ENCODE measurements at places on chromosomes 5 and 9.

DNA sequence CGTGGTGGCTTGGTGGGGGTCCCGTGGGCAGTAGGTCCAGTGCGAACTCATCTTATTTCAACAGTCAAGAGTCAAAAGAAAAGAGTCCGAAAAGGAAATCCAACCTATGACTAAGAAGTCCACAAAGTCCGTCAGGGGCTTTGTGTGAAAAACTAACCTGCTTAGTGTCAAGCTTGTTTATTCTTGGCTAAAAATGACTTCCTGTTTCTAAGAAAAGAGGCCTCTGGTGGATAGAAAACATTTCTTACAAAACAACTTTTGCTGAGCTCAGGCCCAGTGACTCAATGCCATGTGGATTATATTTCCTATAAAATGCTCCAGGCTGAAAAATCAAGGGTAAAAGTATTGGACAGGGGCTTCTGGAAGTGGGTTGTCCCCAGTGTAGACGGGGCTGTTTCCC lies 105.9 kb downstream of the GADD45G start:
- no peak for DNase-seq

GRCh38 chr9:122220673-122221182 lies 8.0 kb downstream of the LHX6 start:
- DNase-seq: no peak

GRCh38 chr5:143274952-143275351 lies 128.5 kb downstream of the NR3C1 start:
- DNase-seq: no peak

- no peak for DNase-seq
Observed at GRCh38 chr5:1651971-1652872, 128.5 kb upstream of the LPCAT1 start.

- no peak for DNase-seq
Observed at GRCh38 chr5:95471487-95471886, 80.3 kb downstream of the FAM81B start.

- DNase-seq: no peak
Observed at GRCh38 chr5:157997991-157998504, 139.1 kb upstream of the CLINT1 start.

- peak; percentile 37 for DNase-seq
Observed at GRCh38 chr9:38622288-38622674, 1.9 kb upstream of the ANKRD18A start.

DNA sequence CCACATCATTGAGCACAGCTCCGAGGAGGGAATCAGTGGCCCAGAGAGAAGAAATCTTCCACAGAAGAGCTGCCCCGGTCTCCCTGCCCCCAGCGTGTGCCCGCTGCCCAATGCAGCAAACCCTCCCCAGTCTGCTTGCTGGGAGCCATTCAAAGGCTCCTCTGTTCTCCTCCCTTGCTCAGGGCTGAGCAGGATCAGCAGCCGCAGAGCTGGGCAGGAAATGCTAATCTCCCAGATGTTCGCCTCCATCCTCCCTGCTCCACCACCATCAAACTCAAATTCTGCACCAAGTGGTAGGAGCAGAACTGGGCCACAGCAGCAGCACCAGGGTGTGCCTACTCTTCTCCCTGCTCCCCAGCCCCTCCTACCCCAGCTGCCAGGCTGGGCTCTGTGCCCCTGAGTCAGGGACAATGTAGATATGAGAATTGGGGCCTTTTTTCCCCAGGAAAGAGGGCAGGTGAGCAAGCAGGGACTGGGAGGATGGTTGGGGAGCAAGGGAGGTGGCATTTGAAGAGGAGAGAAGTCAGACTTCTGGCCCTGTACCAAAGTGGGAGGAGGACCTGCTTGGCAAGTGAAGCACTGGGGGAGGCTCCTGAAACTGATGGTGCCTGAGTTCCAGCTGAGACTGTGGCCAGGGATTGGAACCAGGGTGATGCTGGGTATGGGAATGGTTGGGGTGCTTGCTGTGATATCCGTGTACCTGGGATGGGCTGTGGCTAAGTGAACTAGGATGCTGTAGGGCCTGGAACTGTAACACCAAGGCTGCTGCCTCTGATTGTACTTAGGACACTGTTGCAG lies 1.9 kb upstream of the PCDH1 start:
- DNase-seq: no peak

DNA sequence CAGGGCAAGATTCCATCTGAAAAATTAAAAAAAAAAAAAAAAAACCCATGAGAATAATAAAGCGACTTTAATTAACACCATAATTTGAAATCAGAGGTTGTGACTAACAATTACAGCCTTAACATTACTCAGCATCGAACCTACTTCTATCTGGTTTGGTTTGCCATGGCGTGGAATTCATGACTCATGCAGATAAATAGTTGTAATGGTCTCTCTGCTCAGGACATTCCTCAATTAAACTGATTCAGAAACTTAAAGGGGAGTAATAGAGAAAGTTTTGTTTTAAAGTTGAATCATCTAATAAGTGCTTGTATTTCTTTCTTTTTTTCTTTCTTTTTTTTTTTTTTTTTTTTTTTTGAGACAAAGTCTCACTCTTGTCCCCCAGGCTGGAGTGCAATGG lies 135.5 kb downstream of the SPATA31D1 start:
- no peak for DNase-seq

- DNase-seq: no peak
Observed at GRCh38 chr9:81543695-81544094, 145.7 kb downstream of the TLE1 start.

DNA sequence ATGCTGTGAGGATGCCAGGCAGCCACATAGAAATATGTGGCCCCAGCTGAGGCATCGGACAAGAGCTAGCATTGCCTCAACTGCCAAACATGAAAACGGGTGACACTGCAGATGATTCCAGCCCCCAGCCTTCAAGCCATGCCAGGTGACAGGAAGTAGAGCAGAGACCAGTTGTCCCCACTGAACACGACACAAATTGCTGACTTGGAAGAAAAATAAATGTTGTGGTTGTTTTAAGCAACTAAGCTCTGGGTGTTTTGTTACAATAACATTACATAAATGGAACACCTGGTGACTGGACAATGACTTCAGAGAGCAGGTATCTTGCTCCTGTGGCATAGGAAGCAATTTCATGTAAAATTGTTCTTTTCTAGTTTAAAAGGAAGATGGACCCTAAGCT lies 154.2 kb downstream of the KIF4B start:
- DNase-seq: no peak

GRCh38 chr5:117691081-117691870 lies 1116.7 kb upstream of the SEMA6A start:
- no peak for DNase-seq

DNA sequence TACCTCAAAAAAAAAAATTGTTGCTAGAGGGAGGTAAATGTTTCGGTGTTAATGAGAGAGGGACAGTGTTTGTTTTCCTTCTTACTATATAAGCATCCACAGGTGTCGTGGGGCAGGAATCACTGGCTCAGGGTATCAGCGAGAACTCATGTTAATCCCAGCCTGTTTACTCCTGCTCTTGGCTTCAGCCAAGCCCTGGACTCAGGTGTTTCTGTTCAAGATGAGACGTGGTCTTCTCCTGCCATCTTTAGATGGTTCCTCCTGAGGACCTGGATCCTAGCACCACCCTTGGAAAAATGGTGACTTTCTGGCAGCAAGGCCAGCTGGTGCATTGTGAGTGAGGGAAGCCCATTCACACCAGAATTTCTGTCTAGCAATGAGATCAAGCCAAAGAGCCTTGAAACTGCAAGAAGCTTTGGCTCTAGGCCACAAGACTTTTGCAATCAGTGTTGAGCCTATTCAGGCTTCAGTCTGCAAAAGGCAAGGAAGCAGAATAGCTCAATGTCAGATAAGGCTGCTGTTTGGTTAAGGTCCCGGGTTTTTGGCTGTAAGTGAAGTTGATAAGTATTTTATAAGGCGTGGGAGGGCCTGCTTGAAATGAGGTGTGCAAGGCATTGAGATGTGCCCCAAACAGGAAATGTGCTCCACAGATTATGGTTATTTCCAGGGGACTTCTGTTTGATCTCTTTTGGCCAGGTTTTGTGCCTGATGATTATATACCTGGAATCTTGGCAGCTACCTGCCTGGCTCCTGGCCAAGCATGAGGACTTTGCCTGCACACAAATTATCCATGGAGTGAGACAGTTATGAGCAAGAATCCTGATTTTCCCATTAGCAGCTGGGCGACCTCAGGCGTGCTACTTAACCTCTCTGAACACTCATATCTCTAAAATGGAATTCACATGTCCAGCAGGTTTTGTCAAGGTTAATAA lies 99.8 kb downstream of the TENT4A start:
- DNase-seq: no peak

- no peak for DNase-seq
Observed at GRCh38 chr9:37187713-37188439, 67.5 kb downstream of the ZCCHC7 start.

DNA sequence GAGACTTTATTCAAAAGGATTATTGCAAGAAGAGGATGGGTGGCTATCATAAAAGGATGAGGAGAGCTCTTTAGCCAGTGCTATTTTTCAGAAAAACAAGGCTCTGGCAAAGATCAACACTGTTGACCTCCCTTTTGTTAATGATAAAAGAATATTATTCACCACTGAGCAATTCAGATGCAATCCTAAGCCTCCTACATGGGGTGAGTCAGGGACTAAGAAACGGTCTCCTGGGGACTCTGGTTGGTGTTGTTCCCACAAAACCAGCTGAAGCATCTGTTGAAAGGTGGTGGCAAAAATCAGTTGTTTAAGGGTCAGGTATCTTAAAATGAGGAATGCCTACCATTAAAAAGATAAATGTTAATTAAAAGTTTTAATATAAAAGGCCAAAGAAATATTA lies 7.7 kb upstream of the GCNT1 start:
- no peak for DNase-seq

DNA sequence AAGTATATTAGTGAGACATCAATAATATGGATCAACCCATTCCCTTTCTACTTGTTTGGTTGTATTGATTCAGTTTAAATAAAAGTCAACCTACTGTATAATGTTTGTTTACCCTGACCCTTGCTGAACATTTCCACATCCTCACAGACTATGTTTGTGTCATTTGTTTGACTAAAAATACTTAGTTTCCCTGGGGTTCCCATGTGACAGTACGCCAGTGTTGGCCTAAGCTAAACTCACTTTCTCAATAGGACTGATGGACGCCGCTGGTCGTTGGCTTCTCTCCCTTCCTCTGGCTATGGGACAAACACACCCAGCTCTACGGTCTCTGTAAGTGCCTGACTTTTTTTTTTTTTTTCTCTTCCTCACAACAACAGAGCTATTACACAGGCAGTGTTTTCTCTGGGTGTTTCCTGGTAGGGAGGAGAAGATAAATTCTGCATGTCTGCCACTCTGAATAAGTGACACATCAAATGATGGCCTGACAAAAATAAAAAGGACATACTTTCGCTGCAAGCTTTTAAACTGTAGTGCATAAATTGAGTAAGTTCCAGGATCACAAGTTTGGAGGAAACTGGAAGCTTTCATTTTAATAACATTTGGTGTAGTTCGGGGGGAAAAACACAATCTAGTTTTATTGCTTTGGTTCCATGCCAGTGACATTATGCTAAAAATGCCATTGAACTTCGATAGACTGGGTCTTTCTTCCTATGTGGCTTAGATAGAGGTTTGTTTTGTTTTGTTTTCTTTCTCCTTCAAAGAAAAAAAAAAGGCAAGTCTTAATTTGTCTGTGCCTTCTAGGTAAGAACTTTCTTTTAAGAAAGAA lies 101.0 kb downstream of the CD180 start:
- DNase-seq: no peak

DNA sequence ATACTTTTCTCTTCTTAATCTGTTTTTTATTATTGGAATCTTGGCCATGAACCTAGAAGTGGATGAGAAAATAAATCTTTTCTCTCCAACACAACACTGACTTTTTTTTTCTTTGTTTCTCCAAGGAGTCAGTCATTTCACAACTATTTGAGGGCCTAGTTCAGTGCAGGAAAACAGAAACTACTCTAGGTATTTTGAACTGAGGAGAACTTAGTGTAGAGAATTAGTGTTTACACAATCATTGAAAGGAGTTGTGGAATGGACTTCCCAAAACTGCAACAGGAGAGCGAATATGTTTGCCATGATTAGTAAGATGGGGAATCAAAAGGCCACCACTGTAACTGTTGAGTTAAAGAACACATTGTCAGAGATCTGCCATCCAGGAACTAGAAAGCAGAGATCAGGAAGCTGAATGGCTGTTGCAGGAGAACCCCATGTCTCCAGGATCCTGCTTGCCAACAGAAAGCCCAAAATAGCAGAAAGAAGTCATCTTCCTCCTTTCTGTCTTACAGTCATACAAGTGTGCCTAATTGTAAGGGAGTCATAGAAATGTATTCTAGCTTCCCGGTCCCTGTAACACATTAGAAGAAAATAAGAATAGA lies 20.3 kb upstream of the PCDH1 start:
- DNase-seq: no peak

DNA sequence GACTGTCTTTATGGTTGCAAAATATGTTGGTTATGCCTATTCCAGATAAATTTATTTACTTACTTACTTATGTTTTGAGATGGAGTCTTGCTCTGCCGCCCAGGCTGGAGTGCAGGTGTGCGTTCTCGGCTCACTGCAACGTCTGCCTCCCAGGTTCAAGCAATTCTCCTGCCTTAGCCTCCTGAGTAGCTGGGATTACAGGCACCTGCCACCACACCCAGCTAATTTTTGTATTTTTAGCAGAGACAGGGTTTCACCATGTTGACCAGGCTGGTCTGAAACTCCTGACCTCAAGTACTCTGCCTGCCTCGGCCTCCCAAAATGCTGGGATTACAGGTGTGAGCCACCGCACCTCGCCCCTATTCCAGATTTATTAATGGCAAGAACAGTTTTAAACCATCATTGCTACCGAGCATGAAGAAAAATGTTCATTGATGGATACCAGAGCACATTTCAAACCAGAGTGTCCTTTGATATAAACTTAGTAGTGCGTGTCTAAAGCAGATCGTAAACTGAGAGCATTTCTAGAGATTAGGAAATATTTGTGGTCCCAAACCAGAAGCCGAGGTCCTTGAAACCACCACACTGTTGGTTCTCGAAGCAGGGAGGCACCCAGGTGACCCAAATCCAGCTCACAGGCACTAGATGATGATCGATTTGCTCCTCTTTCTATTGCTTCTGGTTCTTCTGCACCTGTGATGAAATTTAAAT lies 85.2 kb downstream of the GRAMD2B start:
- DNase-seq: no peak

DNA sequence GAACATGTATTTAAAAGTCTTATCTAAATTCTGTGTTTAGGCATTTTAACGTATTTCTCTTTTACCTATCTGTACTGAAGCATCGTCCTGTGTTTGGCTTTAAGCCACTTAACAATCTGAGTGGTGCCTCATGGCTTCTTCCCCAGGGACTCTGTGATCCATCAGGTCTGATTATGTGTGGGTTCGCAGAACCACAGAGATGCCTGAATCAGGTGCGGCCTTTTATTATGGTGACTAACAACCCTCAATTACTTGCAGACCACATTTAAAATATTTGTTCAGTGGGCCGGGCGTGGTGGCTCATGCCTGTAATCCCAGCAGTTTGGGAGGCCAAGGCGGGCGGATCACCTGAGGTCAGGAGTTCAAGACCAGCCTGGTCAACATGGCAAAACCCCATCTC lies 39.6 kb upstream of the SAP30L start:
- no peak for DNase-seq

GRCh38 chr9:35748858-35749514 lies at the start of the genes GBA2 and RGP1:
Gene GBA2 (minus strand): TSS chr9:35749228. CDS start chr9:35748704, 524 bp downstream.
Gene RGP1 (plus strand): TSS chr9:35749287. CDS start chr9:35749756, 469 bp downstream.
- peak; percentile 49 for DNase-seq

DNA sequence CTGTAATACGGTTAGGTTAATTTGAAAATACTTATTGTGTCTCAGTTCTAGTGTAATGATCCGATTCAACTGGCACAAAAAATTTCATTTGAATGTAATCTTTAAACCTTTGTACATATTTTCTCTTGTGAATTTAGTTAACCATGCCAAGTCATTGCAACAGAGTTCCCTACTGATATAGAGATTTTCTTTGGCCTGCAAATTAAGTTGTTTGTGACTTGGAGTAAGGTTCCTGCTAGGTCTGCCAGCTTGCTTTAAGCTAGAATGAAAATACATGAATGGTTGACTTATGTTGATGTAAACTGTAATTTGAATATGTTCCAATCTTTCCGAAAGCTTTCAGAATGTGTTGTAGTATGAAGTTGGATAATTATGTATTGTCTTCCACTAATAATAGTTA lies 1004.1 kb upstream of the EDIL3 start:
- DNase-seq: no peak

Data from NCI-H510A (cell line).